ENCODE measurements at places on chromosomes 5 and 9. TPM values are rescaled to one million over a fixed set of nuclear protein-coding genes. Genes with fewer than 3 reads are reported as not detected.

Gene HSPA4
- 238 TPM for total RNA-seq

Gene GABRA1
- not detected for total RNA-seq

DNA sequence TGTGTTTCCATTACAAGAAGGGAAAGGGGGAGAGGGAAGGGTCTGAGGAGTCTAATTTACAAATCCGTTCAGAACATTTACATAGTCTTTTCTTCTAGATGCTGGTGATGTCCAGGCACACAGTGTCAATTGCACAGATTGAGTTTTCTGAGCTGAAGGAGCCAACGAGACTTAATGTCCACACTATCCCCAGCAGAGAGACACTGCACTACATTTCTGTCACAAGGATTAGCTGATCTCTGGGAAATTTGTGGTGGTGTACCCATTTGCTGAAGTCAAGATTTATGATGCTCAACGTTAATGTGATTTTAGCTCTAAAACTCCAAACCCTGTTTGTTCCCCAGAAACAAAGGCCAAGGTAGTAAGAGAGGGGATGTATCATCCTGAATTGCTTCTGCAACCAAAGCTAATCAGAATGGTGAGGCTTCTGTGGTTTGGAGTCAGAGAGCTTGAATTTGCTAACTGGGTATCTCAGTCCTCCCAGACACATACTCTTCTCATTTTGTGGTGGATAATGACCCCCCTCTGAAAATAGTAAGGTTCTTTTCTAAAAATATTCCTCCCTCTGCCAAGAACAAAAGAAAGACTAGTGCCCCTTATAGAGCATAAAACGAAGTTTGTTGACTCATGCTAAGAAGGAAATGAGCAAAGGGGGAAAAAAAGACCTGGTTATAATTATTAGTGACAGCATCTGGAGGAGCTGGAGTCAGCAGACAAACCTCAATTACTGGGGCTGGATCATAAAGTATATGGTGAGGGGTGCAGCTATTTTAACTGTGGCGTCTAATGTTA, 416.9 kb downstream of the PSAT1 start:
- peaks cover under 1% of the 10 kb centered on the region for H3K36me3 ChIP-seq
- H3K27ac ChIP-seq = peak overlapping the region; percentile 65
- no peak for DNase-seq
- peaks cover 35% of the 10 kb centered on the region for H3K4me1 ChIP-seq

GRCh38 chr5:67542479-67542878, 345.9 kb upstream of the CD180 start:
- DNase-seq = no peak
- no peak overlapping the region for H3K4me3 ChIP-seq
- no peaks in the 10 kb centered on the region for H3K36me3 ChIP-seq
- H3K27me3 ChIP-seq = no peaks in the 10 kb centered on the region

DNA sequence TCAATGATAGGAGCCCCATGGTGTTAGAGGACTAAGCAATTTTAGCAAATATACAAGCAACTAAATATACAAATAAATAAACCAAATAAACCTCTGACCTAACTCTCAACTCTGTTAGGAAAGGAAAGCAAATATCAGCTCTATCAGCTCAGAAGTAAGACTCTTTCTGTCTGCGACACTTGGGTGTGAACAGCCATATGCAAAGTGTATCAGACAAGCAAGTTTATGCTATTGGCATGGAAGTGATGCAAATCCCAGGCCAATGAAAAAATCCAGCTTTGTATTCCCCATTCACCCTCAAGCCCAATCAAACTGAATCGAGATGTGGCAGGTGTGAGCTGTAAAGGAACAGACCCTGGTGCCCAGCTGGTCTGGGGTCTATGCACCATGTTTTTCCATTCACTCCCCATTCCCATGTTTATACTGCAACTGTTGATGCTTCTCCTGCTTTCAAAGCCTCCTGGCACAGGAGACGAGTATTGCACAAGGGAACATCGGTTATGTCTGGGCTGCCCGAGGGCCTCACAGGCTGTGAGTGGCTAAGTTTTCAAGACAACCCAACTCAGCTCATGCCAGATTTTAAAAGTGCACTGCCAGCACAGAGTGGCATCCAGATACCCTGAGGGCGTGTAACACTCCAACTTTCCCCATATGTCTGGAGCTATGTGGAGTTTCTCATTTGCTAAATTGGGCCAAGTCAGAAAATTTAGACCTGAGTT, 73.1 kb downstream of the FEM1C start:
- no peaks in the 10 kb centered on the region for H3K4me1 ChIP-seq
- H3K27me3 ChIP-seq = no peaks in the 10 kb centered on the region
- H3K27ac ChIP-seq = no peak overlapping the region
- DNase-seq = no peak

GRCh38 chr5:150172556-150172955, 6.0 kb downstream of the CDX1 start:
- peaks cover 41% of the 10 kb centered on the region for H3K4me1 ChIP-seq
- no peak overlapping the region for H3K4me3 ChIP-seq
- DNase-seq = no peak
- no peak overlapping the region for H3K27ac ChIP-seq
